ENCODE measurements at places on chromosomes 6 and 20.

GRCh38 chr6:33290459-33290858, 1.1 kb downstream of the PFDN6 start:
- no peak for DNase-seq

DNA sequence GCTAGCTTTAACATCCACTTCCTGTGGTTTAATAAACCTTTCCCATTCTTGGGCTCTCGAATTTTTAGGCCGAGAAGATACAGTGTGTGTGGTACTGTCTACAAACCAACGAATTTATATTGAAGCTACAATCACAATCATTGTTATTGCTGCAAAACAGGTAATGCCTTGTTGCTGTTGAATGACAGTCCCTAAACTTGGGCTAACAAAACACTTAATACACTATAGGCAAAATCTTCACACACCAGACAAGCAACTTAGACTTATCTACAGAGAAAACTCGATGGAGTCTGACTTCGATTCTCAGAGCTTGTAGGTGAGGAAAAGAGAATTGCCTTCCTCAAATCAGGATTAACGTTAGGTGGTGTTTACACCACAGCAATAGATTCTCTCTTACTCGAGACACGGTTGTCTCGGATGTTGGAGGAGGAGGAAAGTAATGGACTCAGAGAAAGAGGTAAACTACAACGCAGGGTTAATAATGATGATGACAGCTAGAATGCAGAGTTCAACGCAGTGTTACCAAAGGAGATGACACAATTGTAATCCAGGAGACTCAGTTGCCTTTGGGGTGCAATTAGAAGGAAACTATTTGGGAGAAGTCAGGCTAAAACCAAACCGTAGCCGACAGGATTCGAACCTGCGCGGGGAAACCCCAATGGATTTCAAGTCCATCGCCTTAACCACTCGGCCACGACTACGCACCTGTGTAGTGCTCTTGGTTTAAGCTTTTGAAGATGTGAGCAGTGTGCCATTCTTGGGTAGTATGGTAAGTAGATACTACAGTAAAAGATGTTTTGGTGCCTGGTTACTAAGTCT, 32.5 kb upstream of the ZNF184 start:
- peak; percentile 88 for DNase-seq

DNA sequence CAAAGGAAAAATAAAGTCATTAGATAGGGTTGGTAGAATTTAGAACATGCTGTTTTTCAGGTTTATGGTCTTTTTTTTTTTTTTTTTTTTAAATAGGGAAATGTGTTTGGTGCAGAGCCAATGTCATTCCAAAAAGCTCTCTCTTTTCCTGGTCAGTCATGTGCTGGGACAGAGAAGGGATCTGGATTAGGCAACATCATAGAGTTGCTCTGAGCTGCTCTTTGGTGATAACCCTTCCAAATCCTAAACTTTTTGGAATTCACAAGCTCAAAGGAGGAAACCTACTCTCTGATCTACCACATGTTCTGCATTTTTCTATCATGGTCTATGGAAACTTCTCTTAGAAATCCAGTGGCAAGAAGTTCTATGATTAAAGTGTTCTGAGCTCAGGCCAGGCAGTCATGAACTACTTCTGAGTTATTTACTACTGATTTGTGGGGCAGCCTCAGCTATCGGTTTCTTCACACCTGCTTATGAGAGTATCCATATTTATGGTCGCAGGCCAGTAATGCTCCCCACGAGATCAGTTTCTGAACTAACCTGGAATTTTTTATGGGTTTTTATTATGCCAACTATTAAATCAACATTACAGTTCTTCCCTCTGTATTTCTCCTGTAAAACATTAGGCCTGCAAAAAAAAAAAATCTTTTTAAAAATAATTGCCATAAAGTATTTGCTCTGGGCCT, 4.8 kb downstream of the EDN1 start:
- DNase-seq, result no peak

- peak; percentile 52 for DNase-seq
These were observed 232.5 kb downstream of the PTPRT start for GRCh38 chr20:42957018-42957703.

DNA sequence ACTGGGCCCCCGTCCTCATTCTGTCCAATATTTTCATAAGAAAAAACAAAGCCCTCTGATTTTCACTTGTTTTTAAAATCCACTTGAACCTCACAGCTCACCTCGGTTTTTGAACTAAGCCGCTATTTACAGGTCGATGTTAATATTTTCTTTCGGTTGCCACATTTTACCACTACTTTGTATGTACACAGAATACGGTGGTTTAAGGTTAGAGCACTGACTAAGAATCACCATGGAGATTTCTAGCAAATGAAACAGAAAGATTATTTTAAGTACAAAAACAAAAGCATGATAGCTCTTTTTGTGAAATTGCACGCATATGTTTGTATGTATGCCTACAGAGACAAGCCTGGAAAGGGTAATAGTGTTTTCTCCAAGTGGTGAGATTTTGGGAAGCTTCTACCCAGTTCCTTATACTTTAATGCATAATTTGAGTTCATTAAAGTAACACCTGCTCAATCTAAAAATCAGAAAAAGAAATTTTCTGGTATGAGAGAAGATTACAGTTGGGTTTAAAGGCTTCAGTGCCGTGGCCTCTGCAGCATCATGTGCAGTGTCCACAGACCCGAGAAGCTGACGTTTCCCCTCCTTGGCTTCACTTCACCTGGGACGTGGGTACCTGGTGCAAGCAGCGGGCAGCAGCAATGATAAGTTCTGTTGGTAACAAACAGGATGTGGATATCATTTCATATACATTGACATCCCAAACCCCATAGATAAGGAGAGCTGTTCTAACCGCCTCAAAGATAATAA, 144.0 kb downstream of the UST start:
- DNase-seq, result no peak

DNA sequence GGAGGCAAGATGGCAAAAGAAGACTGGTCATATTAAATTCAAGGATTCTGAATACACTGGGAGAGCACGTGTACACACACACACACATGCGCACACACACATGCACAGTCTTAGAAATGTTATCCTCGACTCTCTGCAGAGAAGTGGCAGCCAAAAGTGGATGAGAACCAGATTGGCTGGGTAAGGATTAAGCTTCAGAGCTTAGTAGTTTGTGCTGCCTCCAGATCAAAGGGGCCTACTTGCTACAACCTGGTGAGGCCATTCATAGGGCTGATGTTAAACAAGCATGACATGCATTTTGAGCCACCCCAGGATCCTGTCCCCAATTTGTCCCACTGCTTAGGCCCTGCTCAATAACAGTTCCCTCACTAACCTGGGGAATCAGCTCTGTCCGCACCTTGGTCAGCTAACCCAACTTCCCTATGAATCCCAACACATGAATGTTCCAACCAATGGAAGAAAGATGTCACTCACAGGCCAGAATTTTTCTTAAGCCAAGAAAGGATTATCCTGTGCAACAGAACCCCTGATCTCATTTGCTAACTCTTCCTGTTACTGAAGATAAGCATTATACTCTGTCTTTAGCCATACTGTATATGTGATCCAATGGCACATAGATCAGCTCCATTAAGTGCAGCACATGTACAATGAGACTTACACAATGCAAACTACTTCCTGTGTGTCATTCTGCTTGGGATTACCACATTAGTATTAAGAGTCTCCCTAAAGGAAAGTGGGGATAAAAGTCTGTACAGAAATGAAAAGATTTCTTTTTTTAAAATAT, 31.0 kb downstream of the TOMM6 start:
- DNase-seq, result no peak

DNA sequence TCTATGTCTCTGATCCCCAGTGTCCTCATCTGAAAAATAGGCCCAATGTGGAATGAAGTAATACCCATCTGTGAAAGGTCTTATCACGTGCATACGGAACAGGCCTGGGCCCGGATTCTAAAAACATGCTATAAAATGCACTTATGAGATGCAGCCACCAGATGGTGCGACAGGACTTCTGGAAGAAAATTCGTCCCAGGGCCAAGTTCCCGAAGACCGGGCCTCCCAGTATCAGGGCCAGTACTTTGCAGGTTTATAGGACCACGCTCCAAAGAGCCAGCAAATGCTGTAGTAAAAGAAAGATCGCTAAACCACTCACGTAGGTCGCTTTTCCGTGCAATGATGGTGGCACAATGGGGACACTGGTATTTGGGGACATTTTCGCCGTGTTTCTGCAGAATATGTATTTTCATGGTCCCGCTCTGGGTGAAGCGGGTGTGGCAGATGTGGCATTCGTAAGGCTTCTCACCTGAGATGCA, 10.6 kb downstream of the CTCFL start:
- DNase-seq, result peak; percentile 79

DNA sequence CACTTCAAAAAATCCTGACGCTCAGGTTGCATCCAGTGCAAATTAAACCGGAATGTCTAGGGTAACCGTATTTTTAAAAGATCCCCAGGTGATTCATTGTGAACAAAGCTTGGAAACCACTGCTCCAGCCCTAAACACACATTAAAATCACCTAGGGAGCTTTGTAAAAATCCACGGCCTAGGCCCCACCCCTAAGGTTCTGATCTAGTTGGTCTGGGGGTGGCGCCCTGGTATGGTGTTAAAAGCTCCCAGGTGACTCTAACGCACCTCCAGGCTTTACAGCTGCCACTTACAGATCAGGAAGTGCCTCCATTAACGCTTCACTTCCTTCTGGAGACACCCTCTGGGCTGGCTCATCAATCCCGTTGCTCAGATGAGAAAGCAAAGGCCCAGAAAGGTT, 92.2 kb downstream of the GRM4 start:
- no peak for DNase-seq

DNA sequence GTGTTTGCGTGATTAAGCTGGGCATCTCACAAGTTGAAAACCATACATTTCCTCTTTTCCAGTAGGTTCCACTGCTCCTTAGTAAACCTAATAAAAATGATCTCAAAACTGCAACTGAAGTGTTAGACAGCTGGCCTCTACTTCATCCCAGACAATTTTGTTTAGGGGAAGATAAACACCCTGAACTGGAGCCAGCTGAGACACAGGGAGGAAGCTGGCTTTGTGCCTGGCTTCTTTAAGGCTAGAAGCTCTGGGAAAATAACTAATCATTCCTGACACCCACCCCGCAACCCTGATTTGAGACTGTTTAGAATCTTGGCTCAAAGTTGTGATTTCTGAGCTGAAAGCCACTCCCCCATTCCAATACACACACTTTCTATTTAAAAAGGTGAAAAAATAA, 11.6 kb downstream of the PTPRT start:
- no peak for DNase-seq

- DNase-seq, result no peak
These were observed 102.8 kb downstream of the TMEM242 start for GRCh38 chr6:157220485-157220884.

DNA sequence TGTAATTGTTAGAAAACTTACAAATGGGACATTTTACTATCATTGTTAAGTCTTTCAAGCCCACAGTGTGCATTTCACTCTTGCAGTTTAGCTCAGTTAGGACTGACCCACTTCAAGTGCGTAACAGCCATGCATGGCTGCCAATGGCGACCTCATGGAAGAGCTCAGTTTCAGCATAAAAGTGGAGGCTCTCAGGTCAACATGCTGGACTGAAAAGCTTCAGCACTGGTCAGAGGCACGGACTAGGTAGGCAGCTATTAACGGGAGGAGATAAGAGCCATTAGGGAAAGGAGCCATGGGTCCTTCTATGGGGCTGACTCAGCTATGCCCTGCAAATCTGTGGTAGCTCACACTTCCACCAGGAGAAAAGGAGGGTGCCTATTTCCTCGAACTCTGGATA, 101.8 kb downstream of the TTLL2 start:
- DNase-seq, result no peak

DNA sequence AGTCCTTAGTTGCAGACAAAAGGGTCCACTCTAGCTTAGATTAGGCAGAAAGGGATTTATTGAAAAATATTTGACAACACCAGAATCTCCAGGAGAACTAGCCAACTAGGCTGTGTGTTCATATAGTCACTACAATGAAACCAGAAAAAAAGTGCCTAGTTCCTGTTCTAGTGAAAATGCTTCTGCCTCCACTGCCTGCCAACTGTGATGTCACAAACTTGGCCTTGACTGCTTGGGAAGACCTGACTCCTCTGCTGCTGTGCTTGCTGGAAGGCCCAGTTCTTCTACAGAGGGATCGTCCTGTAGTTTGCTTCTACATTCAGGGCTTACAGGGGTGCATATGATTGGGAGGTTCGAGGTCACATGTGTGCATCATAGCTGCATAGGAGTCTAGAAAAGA, 40.3 kb upstream of the XRN2 start:
- DNase-seq, result no peak

DNA sequence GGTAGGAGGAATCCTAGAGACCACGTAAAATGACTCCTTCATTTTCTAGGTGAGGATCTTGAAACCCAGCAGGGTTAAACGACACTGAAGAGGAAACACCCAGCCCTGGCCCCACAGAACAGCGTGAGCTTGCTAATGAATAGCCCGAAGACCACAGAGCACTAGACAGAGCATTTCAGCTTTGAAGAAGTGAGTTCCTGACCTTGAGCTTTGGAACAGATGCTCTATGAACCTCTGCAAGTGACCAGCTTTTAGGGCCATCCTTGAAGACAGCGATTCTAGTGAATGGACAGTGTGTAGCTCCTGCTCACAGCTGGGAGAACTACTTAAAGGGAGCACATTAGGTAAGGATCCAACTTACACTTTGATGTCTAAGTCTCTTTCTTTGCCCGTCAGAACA, 74.0 kb upstream of the FRMD1 start:
- no peak for DNase-seq

DNA sequence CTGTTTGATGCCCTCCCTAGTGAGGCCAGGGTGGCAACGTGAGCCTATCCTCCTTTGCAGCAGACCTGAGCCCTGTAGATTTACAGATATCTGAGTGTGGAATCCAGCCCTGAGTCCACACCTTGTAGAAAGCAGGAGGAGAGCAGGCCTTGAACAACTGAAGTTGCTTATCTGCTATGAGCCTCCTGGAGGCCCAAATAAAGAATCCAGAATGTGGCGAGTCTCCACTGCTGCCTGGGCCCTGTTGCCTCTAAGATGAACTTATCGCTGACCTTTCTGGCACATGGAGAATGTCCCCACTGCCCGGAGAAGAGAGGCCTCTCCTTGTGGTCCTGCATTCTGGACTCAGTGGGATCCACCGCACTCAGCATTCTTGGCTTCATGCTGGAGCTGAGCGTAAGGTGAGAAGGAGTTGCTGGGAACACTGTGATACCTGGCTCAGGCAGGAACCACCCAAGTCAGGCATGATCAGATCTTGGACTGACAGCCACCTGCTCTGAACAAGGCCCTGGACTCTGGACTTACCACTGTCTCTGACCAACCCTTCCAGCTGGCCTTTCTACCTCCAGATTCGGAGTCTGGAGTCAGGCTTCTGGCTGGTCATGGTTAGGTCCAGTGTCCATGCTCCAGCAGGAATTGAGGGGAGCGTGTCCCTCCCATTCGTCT, 5.8 kb upstream of the MANBAL start:
- no peak for DNase-seq

GRCh38 chr20:25047766-25048165, 10.2 kb downstream of the ACSS1 start:
- DNase-seq, result no peak

DNA sequence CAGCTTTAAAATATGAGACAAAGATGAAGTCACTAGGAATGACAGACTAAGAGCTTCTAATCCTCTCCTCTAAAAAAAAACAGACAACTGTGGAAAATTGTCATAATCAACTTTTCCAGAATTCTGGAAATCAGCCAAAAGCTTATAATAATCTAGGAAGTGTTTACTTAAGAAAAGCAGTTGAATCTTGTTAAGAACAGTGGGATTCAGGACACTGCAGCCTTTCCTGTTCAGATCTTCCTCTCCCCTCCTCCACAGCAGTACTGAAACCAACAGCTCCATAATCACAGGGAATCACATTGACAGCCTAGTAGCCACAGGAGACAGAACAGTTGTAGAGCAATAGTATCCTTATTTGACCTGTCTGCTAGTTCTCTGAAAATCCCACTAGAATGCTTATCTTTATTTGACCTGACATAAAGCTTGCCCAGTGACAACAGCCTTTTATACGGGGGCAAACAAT, 41.6 kb downstream of the IBTK start:
- no peak for DNase-seq

- DNase-seq, result peak; percentile 18
These were observed 34.7 kb downstream of the TAF4 start for GRCh38 chr20:62030834-62031434.

Data from Calu3 (cell line).